ENCODE measurements at places on chromosomes 6 and 20. TPM values are rescaled to one million over a fixed set of nuclear protein-coding genes. Genes with fewer than 3 reads are reported as not detected.

TCF15 gene
- 0.13 TPM for total RNA-seq

C4B gene
- total RNA-seq, result 0.43 TPM

TFAP2D gene
- not detected for total RNA-seq

DEFB124 gene
- not detected for total RNA-seq

ELOVL2 gene
- not detected for total RNA-seq

RBBP8NL gene
- not detected for total RNA-seq

CYP21A2 gene
- not detected for total RNA-seq

MPIG6B gene
- not detected for total RNA-seq

HLA-DRA gene
- total RNA-seq, result not detected

JPH2 gene
- not detected for total RNA-seq

LY6G6F gene
- total RNA-seq, result not detected

CST9L gene
- not detected for total RNA-seq

PNLDC1 gene
- not detected for total RNA-seq

TMEM244 gene
- not detected for total RNA-seq

SERPINB6 gene
- total RNA-seq, result 130 TPM

FRK gene
- total RNA-seq, result 0.07 TPM

CGA gene
- total RNA-seq, result not detected

SRSF12 gene
- under 0.01 TPM for total RNA-seq

NMBR gene
- total RNA-seq, result not detected

ZNF311 gene
- 0.66 TPM for total RNA-seq

NQO2 gene
- total RNA-seq, result 25.7 TPM

MAS1 gene
- not detected for total RNA-seq

ZBTB46 gene
- 3.2 TPM for total RNA-seq

AURKA gene
- 90.5 TPM for total RNA-seq

TRAM2 gene
- total RNA-seq, result 101 TPM

KHDC1 gene
- total RNA-seq, result 1.5 TPM

MYLK2 gene
- 0.40 TPM for total RNA-seq

PNPLA1 gene
- total RNA-seq, result not detected

OPRM1 gene
- total RNA-seq, result not detected

C20orf204 gene
- 2.1 TPM for total RNA-seq

SYCP2 gene
- total RNA-seq, result 0.50 TPM

FOXC1 gene
- 28.7 TPM for total RNA-seq

LY6G6C gene
- not detected for total RNA-seq

BPI gene
- not detected for total RNA-seq

MACROD2 gene
- total RNA-seq, result 0.66 TPM

PERP gene
- total RNA-seq, result 36.7 TPM

BPIFB1 gene
- total RNA-seq, result not detected

CRISP3 gene
- not detected for total RNA-seq

TP53TG5 gene
- total RNA-seq, result not detected

TLDC2 gene
- total RNA-seq, result not detected

DYNLT1 gene
- total RNA-seq, result 68.6 TPM

C6orf15 gene
- total RNA-seq, result not detected

ARMH2 gene
- total RNA-seq, result not detected

RAET1L gene
- total RNA-seq, result not detected

CYP24A1 gene
- not detected for total RNA-seq

CFAP61 gene
- total RNA-seq, result not detected

ARFGEF3 gene
- 10.6 TPM for total RNA-seq

HSD17B8 gene
- 4.8 TPM for total RNA-seq

COL19A1 gene
- total RNA-seq, result not detected

MMP24OS gene
- 11.2 TPM for total RNA-seq

DEFB112 gene
- total RNA-seq, result not detected

HIVEP2 gene
- total RNA-seq, result 3.6 TPM

GLP1R gene
- not detected for total RNA-seq

SLC18B1 gene
- 13.4 TPM for total RNA-seq

CNBD2 gene
- total RNA-seq, result 5.6 TPM

Measured in thoracic aorta endothelial cell (primary cell).